ENCODE measurements at places on chromosomes 5 and 9.

DNA sequence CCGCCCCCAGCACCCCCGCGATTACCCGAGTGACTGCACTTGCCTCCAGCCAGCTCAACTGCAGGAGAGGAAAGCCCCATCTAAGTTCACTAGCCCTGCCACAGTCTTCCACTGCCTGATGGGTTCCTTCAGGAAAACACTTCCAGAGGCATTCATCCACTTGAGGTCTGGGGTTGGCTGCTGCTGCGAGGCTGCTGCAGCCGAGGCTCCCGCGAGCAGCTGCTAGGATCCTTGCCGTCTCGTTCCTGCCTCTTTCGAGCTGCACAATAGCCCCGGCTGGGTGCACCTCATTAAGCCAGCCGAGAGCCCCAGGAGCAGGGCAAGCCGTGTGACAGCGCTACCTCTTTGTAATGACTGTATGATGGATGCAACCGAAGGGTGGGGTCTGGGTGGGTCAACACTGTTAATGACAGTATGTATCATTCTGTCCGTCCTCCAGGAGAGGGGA is 24.2 kb upstream of the ELAVL2 start:
- DNase-seq: no peak

DNA sequence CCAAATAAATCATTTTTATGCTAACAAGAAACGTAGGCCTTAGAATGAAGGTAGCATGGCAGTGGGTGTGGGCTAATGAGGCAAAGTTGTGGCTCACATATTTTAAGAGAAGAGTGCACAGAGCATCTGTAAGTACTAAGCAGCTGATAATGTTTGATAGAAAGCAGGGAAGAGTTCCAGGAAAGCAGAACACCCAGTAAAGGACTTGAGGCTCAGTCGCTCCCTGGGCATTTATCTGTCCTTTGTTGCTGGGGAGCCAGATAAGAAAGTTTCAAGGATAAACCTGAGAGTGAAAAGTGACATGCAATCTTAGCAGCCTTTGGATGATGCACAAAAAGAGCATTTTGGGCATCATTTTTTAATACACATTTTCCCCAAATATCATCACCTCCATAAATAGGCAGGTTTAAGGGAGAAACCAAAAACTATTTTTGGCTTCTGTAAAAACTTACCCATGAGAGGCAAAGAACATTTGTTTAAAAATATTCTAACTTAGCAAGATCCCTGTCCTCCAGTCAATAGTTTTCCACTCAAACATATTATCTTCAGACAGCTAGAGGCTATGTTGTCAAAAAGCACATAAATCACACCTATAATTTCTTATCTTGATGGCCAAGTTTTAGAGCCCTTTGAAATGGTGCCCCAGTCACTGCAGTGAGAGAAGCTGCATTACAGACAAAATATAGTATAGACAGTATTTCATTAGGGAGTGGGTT is 3.4 kb downstream of the FREM1 start:
- DNase-seq: no peak

GRCh38 chr5:43110606-43111170 is 10.0 kb upstream of the ZNF131 start:
- DNase-seq: no peak

DNA sequence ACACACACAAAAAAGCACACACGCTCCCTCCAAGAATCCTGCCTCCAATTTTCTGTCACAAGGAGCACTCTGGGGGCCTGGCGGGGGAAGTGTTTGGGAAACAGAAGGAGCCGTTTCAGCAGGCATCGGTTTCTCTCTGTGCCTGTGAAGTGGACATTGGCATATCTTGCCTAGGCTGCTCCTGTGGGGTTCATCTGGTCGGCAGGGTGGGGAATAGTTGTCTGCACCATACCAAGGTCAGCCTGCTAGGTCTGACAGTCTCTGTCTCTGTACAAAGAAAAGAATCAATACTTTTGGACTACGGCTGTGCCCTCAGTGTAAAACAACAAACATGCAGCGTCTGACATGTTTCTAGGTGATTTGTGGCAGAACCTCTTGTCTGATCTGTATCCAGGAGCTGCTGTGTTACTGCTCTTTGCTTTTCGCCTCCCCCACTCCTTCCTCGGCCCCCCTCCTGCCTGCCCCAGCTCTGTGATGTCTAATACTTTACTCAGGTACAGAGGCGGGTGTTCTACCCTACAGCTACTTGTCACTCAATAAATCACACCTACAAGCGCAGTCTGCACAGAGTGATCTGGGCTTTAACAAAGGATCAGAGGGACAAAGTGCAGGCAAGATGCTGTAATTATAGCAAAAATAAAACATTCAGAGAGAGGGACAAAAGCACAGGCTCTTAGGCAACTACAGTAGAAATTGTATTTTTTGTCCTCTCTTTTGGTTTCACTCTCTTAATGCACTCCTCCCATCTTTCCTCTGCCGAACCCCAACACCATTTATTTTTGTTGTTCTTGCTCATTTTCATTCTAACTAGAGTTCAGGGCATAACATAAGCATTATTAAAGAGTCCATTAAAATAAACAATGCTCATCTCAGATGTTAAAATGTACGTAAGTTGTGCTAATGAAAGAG is 216.7 kb downstream of the BNC2 start:
- DNase-seq: no peak

- no peak for DNase-seq
Observed at GRCh38 chr5:59401637-59402036, 491.9 kb downstream of the PDE4D start.

DNA sequence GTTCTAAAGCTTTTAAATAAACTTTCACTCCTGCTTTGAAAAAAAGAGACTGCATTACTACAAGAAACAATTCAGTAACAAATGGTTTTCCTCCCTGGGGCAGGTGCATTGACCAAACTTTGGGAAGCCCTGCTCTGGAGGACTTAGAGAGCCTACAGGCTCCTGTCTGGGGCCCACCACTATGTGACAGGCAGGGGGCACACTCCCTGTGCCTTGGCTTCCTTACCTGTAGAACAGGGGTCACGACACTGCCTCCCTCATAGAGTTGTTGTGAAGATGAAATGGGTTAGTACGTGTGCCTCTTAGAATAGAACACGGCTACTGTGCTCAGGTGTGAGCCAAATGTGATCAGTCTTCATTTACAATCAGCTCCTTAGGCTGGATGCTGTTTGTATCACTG is 130.1 kb downstream of the GPBP1 start:
- no peak for DNase-seq

- no peak for DNase-seq
Observed at GRCh38 chr5:60076746-60077145, 183.2 kb upstream of the PDE4D start.

DNA sequence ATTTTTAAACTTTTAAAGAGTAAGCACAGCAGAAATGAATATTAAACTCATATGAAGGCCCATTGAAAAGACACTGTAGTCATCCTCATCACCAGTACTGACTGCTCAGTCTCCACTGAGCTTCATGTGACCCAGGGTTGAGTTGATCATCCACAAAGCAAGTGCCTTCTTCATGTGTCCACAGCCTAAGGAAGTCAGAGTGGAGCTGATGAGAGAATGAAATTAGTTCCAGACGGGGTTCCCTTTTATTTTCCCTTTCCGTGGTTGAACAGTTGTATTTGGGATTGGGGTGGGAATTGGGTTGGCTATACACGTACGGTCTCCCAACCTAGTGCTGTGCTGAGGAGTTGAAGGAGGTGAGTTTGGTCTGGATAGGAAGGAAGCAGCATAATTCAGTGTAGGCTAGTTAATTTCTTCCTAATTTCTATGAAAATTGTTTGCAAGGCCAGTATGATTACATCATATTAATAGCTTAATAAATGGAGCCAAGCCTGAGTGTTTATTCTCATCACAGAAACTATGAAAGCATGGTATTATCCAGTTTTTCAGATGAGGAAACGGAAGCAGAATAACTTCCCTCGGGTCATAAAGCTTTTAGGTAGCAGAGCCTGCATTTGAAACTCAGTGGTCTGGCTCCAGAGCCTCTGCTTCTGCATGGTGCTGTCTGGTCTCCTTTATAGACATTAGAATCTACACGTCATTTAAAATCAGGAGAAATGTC is 103.9 kb upstream of the DMRT1 start:
- no peak for DNase-seq

DNA sequence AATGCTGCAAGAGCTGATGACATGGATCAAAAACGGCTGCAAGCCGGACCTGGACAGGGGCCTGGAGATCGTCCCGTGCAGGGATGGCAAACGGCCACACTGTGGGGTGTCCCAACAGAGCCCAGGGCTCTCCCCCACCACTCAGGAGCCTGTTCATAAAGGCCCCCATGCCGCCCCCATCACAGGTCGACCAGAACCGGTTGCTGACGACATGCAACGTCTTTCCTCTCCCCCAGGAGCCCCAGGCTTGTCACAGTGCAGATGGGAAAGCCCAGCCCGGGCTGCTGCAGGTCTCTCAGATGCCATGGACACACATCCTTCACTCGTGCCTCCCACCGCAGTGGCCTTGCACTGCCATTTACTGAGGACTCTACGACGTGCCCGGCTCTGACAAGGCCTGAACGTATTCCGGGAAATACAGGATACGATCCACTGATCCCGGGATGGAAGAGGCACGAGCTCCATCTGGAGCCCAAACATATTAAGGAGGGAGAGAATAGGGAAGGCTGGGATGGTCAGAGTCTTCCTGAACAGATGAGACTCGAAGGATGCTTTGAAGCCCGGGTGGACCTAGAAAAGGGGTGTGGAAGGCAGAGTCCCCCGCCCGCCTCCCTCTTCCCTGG is 76.5 kb upstream of the SARDH start:
- DNase-seq: no peak

- DNase-seq: no peak
Observed at GRCh38 chr5:142320851-142321560, 3.8 kb downstream of the SPRY4 start.

DNA sequence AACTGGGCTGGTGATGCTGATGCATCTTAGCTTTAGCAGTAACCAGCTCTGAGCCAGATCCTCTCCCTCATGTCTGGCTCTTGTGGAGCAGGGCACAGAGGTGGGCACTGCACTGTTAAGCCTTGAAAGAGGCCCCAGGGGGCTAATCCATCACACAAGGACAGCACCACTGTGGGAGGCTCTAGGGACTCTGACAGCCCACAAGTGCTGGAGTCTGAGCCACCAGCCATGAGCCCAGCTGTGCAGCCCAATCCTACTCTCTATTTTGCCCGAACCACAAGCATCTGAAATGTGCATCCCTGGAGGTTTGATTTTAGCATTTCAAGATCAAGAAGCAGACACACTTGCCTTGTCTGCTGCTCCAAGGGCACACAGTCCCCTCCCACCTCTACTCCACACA is 407.1 kb upstream of the TRPC7 start:
- DNase-seq: no peak

DNA sequence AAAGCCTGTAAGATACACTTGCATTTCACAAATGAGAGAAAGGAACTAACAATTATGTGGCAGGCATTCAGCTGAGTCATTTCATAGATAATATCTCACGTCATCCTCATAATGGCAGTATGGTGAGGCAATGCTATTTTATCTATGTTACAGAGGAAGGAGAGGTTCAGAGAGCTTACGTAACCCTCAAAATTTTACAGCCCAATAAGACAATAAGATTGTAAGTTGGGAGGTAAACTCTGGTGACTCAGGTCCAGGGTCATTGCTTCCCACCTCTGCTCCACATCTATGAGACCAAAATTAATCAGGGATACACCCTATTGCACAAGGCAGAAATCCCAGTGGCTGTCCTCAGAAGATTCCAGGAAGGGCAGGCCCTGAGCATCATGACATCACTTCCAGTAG is 309.7 kb downstream of the NSG2 start:
- DNase-seq: no peak

DNA sequence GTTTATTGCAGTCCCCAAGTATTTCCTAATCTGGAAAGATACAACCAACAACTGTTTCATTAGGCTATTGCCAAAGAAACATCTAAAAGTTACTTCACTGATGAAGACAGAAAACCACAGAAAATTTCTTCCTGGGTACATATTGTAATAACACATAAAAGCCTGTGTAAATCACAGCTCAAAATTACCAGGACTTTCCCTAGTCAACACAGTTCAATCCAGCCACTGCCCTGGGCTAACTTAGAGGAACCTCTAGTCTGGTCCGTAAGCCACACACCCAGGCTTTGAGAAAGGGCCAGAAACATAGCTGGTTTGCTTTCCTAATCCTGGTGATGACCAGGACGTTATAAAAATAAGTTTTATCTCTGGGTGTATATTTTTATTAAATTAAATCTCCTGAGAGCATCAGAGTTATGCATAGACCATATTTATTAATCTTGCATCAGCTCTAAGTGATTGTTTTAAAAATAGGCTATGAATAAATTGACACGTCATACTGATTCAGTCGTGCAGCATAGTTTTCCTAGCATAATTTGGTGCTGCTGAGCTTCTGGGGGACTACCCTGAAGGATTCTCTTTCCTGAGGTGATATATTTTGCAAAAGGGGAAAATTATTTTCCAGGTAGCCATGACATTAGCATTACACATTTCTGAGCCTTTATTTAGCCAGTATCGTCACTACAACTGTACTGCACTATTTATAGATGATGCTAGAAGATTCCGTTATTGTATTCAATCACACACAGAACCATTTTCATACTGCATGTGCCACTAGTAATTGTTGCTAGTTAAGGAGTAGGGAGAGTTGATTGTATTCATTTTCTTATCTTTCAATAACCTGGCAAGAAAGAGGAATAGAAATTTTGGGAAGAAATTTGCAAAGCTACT is 12.6 kb upstream of the MUSK start:
- no peak for DNase-seq

DNA sequence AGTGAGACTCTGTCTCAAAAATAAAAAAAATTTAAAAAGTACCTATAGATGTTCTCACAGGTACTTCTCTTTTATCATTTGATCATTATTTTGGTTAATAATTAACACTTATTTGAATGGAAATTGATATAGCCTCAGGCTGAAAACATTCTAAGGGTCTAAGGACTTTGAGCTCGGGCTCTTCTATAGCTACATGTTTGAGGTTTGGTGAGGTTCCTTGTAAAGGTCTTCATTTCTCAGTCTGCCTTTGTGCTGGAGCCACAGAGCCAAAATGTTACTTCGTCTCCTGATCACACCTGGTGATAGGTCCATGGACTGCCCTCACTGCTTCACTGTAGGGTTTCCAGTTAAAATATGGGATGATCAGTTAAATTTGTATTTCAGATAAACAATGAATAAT is 22.6 kb downstream of the ARHGEF37 start:
- DNase-seq: no peak

- no peak for DNase-seq
Observed at GRCh38 chr5:177491429-177491945, 5.9 kb downstream of the PDLIM7 start.

DNA sequence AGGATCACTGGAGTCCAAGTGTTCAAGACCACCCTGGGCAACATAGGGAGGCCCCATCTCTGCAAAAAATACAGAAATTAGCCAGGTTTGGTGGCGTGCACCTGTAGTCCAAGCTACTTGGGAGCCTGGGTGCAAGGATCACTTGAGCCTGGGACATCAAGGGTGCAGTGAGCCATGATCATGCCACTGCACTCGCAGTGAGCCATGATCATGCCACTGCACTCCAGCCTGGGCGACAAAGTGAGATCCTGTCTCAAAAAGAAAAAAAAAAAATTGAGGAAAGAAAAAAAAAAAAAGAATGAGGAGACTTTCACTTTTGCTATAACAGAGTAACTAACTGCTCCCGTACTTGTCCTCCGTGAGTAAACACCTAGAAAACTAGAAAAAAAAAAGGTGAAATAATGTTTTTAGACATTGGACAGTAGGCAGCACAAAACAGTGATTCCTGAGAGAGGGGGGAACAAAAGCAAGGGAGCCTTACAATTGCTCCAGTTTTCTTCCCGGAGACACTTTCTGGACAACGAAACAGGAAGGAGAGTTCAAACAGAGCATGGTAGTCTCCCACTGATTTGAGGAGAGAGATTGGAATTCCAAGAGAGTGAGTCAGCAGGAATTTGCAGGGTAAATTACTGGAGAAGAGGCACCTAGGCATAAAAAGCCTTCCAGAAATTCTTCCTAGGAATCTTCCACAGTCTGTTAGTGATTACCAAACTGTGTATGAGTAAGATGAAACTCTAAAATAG is 6.9 kb upstream of the ZBTB5 start:
- DNase-seq: no peak

Measured in CD4-positive, alpha-beta T cell (primary cell).